ENCODE measurements at places on chromosomes 6 and 20. TPM values are rescaled to one million over a fixed set of nuclear protein-coding genes. Genes with fewer than 3 reads are reported as not detected.

The SLC13A3 gene
- total RNA-seq: 0.24 TPM

The MUC21 gene
- total RNA-seq: not detected

The LKAAEAR1 gene
- 0.31 TPM for total RNA-seq

The IMPG1 gene
- not detected for total RNA-seq

The ZFAND3 gene
- 36.9 TPM for total RNA-seq

The SAMD3 gene
- 3.1 TPM for total RNA-seq

The KCNS1 gene
- 0.51 TPM for total RNA-seq

The PLA2G7 gene
- total RNA-seq: not detected

The TP53TG5 gene
- total RNA-seq: 0.07 TPM

The GRM1 gene
- not detected for total RNA-seq

The OTOR gene
- total RNA-seq: not detected

The OPN5 gene
- not detected for total RNA-seq

The STMND1 gene
- total RNA-seq: not detected

The RAET1E gene
- total RNA-seq: not detected

The DACT2 gene
- 2.3 TPM for total RNA-seq

The CDSN gene
- not detected for total RNA-seq

The CENPW gene
- 43.4 TPM for total RNA-seq

The CLDN20 gene
- 0.29 TPM for total RNA-seq

The HMGN4 gene
- total RNA-seq: 86.8 TPM

The SRMS gene
- total RNA-seq: not detected

The SMPDL3A gene
- total RNA-seq: 0.47 TPM

The RPS6KA2 gene
- 2.0 TPM for total RNA-seq

The CUL7 gene
- total RNA-seq: 23.2 TPM
